ENCODE measurements at places on chromosomes 12 and 14.

DNA sequence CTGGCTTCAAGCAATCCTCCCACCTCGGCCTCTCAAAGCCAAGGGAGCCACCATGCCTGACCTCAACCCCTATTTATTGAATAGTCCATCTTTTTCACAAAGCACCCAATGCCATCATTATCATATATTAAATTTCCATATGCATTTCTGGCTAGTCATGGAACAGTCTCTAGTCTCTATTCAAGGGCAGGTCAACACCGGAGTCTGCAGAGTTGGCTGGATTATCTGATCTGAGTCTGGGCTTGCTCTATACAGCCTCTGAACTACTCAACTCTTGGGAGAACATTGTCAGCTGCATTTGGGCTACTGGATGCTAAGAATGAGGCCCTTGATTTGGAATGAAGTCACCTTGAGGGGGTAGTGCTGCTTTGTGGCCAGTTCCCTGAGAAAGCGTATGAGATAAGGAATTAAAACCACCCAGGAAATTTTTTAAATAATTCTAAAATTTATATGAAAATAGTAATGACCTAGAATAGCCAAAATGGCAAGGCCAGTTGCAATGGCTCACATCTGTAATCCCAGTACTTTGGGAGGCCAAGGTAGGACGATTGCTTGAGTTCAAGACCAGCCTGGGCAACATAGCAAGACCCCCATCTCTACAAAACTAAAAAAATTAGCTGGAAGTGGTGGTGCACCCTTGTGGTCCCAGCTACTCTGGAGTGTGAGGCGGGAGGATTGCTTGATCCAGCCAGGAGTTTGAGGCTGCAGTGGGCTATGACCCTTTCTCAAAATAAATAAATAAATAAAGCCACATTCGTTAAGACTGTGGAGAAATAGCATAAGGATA lies 6.9 kb upstream of the NAA25 start:
- ATAC-seq, result no peak

DNA sequence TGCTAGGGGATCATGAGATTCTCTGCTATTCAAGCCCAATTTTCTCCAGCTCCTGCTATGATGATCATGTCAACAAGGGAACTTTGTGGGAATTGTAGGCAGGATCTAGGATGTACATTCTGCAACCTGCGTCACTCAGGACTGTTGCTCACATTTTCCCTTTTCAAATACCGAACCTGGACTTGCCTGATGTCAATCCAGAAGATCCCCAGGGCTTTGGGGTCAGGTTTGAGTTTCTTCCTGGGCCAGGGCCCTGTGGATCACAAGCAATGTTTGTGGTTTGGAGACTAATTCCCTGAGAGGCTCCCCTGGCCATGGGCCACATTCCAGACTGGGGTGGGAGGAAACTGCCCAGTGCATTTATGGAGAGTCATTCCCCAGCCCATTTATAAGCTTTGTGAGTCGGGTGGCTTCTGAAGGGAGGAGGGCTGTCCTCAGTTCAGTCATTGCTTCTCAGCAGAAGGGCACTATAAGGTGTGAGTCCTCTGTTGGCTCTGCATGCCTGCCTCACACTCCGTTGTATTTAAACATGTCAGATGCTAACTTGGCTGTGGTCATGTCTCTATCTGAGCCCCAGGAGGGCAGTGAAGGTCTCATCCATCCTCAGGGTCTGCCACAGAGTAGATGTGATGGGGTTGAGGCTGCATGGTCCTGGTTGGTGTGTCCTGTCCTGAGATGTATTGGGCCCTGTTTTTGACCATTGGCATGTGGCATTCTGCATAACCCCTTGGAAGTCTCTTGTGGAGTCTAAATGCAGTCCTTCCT lies 6.5 kb downstream of the KRT86 start:
- ATAC-seq, result no peak

DNA sequence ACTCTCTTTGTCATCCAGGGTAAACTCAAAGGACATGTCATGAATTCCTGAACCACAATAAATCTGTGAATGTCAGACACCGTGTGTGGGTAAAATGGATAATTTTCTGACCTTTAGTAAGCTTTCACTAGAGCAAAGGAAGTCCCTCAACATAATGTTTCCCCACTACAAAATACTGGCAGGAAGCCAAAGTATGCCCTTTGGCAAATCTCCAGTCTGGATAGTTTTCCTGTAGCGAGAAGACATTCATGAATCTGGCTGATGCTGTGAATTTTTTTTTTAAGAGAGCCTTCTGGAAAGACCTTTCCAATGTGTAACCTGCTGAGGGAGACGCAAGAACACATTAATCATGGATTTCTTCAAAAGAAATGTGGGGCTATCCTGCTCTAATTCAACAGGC lies 389.6 kb upstream of the DDHD1 start:
- peak; percentile 30 for ATAC-seq

GRCh38 chr12:57810450-57810849 lies 8.1 kb downstream of the AVIL start:
- ATAC-seq, result no peak

Data from motor neuron (in vitro differentiated cells).